ENCODE measurements at places on chromosomes 5 and 9. TPM values are rescaled to one million over a fixed set of nuclear protein-coding genes. Genes with fewer than 3 reads are reported as not detected.

DNA sequence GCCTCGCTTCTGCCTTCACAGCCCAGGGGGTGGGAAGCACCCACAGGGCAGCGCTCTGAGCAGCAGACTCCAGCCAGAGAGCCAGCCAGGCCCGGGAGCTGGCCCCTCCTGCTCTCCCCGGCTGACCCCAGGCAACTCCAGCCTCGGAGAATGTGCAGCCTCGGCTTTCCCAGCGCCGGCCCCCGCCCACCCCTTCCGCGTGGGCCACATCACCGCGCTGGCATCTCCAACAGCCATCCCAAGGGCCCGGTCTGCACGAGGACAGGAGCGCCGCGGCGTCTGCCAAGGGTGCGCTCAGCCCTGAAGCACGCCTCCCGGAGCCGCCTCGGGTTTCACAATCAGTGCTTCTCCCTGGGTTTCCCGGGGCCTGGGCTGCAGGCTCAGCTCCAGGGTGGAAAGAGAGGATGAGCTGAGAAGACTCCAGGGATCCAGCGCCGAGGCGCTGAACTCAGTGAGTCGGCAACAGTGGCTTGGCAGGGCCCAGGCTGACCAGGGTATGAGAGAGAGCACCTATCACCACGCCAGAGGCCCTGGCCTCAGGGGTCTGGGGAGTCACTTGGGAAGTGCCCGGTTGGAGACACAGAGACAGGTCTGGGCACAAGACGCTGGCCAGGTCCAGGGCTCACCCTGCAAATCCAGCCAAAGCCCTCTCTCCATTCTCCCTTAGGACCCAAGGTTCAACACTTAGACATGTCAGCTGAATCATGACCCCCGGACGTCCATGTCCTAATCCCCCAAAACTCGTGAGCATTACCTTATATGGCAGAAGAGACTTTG lies 79.6 kb downstream of the ADAMTS2 start:
- DNase-seq, result no peak

DNA sequence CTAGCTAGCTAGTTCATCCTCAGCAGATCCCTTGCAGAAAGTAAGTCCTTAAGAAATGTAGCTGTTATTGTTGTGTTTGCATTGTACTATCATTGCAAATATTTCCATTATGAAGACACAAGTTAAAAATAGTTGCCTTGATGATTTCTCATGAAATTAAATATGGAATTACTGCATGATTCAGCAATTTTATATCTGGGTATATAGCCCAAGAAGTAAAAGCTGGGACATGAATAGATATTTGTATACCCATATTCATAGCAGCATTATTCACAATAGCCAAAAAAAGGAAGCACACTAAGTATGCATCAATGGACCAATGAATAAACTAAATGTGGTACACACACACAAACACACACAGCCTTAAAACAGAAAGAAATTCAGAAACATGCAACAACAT lies 6.8 kb downstream of the IFNB1 start:
- no peak for DNase-seq

TMEM215 gene
- not detected for total RNA-seq

DNA sequence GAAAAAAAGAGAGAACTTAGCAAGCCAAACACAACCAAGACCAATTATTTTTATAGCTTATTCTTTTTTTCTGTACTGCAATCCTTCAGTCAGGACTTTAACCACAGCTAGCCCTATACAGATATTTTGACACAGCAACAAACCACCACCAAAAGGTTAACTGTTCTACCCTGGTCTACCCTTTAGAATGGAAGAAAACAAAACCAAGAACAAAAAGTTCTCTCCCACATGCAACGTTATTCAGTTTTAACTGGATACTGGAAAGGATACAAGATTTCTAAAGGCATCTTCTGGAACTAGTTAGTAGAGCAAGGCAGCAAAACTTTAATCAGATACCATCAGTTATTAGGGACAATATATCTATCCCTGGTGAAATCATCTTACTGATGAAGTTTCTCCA lies 32.6 kb downstream of the ECPAS start:
- DNase-seq, result no peak
